ENCODE measurements at places on chromosomes 4 and X. TPM values are rescaled to one million over a fixed set of nuclear protein-coding genes. Genes with fewer than 3 reads are reported as not detected.
A peak's percentile ranks its signal among the peaks of the same experiment; 100 is the strongest.

DNA sequence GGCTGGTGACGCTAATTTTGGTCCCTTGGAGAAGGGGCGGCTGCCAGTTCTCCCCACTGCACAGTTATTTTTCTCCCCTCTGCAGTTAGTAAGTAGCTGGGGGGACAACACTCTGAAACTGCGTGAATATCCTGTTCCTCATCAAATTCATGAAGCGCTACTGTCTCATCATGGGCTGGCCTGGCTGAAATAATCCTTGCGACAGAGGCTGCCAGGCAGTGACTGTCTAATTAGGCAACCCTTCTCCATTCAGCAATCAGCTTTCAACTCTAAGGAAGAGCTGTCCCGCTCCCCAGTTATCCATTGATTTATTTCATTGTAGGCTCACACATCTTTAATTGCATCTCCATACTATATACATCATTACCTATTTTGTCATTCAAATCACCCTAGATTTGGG is 8.2 kb downstream of the SH3TC1 start:
- no peak for DNase-seq

- peak; percentile 61 for DNase-seq
These were observed 53.4 kb downstream of the ZNF518B start for GRCh38 chr4:10403633-10404445.

- DNase-seq, result no peak
These were observed 8.5 kb downstream of the PPP1R3F start for GRCh38 chrX:49278081-49278480.

DNA sequence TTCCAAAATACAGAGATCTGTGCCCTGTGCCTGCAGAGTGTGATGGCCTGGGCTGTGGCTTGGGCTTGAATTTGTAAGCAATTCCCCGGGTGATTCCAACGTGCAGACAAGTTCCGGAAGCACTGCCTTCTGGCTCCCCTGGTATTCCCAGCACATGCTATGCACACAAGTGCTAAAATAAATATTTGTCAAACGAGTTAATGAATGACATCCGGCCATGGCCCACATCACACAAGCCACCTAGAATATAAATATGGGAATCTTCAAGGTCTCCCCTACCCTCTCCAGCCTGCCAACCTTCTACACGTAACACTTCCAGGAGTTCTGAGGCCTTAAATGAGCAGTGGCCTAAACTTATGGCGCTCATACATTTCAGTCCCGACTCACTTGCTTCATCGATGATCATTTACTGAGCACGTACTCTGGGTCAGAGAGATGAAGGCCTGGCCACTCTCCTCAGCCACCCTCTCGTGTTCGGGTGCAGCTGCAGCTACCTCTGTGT is 21.3 kb downstream of the DCTD start:
- peak; percentile 50 for DNase-seq

- no peak for DNase-seq
These were observed 114.7 kb upstream of the LNX1 start for GRCh38 chr4:53705972-53706371.

DNA sequence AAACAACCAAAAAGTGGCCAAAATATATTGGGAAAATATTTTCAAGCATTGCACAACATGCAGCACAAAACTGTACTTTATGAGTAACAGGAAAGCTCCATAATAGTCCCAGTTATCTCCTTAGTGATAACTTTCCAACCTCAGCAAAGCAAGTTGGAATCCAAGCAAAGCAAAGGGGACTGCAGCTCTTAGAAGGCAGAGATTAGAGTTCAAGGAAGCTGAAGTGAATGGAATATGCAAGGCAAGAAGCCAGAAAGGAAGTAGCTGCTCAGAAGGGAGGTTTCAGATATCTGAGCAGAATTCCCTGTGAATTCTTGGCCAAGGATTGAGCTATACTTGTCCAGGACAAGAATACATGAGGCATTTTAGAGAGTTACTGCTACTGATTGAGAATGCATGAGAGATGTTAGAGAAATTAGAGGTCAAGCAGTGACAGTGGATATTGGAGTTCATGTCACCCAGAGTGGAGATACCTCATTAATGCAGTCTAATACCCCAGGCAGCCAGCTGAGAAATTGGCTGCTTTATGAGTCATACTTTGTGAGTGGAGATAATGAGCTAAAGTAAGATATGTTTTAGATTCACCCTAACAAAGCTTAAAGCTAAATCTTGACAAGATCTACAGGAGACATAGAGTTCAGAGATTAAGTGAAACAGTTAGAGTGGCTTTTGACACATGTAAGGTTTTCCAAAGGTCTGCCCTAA is 102.8 kb downstream of the INPP4B start:
- DNase-seq, result no peak

GRCh38 chr4:139556071-139556723 is at the start of gene SETD7:
Gene SETD7, minus strand, starts transcription at chr4:139556219. Its CDS starts 82 bp downstream, at chr4:139556137.
- peak; percentile 95 for DNase-seq

DNA sequence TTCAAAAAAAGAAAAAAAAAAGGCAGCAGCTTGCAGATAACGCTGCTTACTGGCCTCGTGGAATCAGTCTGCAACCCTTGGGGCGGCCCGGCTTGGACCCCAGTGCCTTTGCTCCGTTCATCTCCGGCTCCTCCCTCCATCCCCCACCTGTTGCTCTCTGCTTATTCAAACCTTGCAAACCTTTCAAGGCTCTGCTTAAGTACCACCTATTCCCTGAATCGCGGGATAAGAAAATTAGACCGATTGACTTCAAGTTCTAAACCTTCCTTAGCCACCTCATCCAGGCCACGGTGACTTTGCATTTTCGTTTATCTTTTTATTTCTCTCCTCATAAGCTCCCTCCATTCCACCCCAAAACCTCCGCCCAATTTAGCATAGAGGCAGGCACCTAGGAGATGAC is 1.4 kb upstream of the PHKA1 start:
- no peak for DNase-seq

GRCh38 chr4:64718091-64718490 is 308.8 kb upstream of the TECRL start:
- no peak for DNase-seq

GRCh38 chrX:72102126-72102525 is 29.6 kb downstream of the RTL5 start:
- no peak for DNase-seq

DNA sequence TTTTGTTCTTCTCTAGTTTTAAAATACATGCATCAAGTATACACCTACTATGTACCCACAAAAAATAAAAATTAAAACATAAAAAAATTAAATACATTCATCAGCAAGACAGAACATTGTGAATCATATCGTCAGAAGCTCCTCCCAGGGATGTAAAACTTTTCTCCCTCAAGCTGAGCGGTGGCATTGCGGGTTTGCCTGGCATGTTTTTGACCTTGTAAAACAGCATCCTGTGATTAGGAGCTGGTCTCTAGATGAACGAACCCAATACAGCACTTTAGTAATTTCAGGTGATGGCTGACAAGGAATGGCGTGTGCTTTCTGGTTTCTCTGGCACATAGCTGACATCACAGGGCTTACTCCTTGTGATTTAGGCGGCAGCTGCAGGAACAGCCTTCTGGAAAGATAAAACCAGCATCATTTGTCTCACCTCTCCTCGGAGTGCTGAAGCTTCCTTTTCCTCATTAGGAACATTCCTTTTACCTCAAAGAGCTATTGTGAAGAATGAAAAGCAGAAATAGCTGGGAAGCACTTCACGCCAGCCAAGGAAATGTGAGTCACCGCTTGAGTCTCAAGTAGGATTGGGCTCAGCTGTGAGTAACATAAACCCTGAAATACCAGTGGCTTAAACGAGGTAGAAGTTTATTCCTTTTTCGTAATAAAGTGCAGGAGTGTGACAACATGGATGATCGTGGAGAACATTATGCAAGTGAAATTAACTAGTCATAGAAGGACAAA is 44.3 kb downstream of the NYX start:
- DNase-seq, result peak; percentile 40

DNA sequence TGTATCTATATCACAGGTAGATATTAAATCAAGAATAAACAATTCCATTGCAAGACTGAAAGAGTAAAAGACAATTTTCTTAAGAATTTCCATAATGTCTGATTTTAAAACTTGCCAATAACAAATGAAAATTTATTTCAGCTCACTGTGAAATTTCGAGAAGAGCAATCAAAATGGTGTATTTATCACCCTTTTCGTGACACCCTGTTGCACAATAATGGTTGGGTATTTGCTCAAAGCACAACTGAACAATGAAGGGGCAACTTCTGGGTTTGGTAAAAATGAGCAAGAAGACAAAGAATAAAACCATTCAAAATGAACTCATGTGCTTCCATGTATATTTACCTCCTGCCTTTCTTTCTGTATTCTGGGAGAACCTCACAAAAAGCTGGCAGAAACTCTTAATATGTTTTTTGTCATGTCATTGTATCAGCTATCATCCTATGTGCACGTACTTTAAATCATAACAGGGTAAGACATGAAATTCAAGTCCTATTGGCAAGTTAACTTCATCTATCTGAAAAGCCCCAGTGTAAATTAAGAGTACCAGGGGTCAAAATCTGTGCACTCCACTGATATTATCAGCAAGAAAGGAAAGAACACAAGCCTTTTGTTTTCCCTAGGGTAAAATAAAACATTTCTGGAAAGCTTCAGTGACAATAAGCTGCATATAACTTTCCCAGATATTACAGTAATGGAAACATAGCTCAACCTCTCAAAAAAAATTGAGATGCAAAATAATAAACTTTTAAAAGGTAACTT is 126.9 kb upstream of the CBR4 start:
- no peak for DNase-seq

Gene PHOX2B
- not detected for total RNA-seq

Gene ZNF630
- total RNA-seq, result 2.5 TPM

Gene LNX1
- 5.2 TPM for total RNA-seq

Gene MAGED4B
- 16.3 TPM for total RNA-seq

All from lung (tissue), 17 donors.